SK-N-SH treated with all-trans-retinoic acid at 6 μM for 48 hours (cell line): ENCODE measurements at places on chromosomes 3 and 15.
A peak's percentile ranks its signal among the peaks of the same experiment; 100 is the strongest.

DNA sequence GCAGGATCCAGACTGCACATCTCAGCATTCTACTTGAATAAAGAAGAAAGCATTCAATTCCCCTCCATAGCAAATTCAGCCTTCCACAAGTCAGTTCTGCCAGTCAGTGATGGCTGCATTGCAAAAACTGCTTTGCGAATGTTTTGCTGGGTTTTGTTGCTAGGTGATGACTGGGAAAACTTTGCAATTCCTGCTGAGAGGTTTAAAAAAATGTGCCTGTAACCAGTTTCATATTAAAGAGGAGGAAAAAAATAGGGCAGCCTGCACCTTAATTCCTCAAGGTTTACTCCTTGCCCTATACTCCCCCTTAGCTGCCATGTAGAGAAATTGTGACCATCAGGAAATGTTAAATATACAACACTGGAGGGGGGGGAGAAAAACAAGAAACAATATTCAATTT, 225.6 kb upstream of the ATP11B start:
- ATAC-seq = no peak

- ATAC-seq = no peak
Observed at GRCh38 chr3:112000367-112000771, 1.6 kb downstream of the TAGLN3 start.

DNA sequence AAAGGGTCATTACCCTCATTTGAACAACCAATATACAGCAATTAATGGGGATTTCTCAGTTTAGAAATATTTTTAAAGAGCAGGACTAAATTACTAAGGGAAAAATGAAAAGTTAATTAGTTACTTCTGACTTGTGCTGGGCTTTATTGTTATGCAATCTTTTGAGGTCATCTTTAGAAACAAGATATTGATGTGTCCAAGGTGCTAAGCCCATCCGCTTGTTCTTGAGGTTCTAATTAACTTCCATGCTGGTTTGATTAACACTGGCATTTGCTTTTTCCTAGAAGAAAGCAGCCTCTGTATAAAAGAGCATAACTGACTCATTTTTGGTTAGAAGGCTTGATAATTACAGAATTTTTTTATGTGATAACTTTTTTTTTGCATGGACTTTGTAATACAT, 256.5 kb upstream of the AGTR1 start:
- ATAC-seq = no peak

DNA sequence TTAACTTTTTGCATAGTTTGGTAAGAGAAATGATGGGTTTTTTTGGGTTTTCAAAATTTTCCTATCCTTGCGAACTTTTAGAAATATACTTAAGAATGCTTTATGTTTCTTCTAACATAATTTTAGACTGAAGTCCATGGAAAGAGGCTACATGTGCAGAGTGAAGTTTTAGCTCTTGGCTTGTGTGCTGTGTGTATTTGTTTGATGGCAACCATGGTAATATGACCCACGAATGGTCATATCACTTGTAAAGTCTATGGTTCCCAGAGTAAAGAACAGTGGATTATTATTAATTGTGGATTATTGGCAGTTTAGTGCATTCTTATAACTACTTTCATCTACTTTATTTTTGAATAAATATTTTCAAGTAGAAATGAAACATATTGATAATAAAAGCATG, 124.0 kb upstream of the GOLGA6L4 start:
- peak; percentile 70 for ATAC-seq

- no peak for ATAC-seq
Observed at GRCh38 chr15:80323285-80323684, 71.3 kb upstream of the CTXND1 start.

GRCh38 chr3:56851966-56852884, 50.5 kb upstream of the ARHGEF3 start:
- ATAC-seq = peak; percentile 34; the same call in 2 of the 3 replicates

- no peak for ATAC-seq
Observed at GRCh38 chr3:124268355-124268754, 276.4 kb upstream of the ROPN1 start.

GRCh38 chr15:65195548-65195923, 10.4 kb upstream of the CLPX start:
- ATAC-seq = no peak

DNA sequence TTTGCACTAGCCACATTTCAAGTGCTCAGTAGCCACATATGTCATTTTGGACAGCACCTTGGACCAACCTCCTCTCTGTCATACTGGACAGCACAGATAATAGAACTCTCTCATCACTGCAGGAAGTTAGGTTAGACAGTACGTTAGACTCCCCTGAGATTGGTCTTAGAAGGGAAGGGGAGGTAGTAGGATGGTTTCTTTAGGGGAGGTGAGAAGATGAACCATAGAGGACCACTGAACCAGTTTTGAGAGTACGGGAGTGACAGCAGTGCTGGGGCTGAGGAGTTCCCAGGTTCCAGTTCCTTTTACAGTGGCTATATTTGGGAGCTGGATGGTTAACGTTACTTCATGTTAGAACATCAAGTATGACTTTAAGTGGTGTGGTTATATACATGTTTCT, 7.8 kb downstream of the LRCH3 start:
- peak; percentile 53 for ATAC-seq

DNA sequence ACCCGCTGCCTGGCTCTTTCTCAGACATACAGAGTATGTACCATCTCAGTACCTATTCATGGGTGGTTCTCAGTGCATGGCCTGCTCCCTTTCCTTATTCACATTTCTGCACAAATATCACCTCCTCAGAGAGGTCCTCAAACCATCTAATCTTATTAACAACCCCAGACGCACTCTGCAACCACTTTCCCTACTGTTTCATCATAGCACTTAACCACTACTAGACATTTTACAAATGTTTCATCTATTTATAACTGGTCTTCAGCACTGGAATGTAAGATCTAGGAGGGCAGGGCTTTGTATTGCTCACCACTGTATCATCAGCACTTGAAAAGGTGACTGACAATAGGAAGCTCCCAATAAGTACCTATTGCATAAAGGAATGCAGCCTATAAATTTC, 45.1 kb downstream of the TNIK start:
- 0 out of 3 replicates have a peak, but pooled peaks have one; percentile 7 for ATAC-seq

DNA sequence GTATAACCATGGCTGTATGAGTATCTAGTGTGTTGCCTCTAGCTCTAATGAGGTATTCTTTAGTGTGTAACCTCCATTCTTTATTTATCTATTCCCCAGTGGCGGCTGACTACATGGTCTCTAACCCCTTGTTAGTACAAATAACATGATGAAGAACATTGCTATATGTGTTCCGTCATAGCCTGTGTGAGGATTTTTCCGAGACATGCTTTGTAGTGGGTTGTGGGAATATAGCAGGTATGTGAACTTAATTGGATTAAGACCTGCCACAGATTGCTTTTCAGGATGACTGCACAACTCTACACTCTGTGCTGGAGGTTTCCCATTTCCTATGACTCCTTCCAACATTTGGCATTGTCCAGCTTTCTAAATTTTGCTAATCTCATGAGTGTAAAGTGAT, 563.4 kb downstream of the ROBO1 start:
- no peak for ATAC-seq

GRCh38 chr3:58293516-58293915, 12.5 kb upstream of the RPP14 start:
- no peak for ATAC-seq

- no peak for ATAC-seq
Observed at GRCh38 chr3:13598926-13599886, 50.3 kb downstream of the FBLN2 start.

DNA sequence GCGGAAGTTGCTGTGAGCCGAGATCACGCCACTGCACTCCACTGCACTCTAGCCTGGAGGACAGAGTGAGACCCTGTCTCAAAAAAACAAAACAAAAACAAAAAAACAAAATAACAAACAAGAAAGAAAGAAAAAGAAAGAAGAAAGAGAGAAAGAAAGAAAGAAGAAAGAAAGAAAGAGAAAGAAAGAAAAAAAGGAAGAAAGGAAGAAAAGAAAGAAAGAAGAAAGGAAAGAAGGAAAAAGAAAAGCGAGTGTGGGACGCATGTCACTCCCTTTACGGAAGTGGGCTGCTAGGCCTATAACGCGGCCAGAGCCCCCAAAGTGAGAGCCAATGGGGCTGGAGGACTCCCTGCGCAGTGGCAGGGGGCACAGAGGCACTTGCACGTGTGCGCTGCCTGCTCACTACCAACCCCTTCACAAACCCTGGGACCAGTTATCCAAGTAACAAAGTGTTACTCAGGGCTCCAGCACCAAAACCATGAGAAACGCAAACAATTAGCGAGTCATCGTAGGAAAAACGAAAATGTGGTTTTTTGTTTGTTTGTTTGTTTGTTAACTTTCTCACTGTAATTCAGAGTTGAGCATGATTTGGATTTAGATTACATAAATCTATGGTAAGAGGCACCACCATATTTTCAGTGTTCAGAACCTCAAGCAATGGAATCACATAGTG, 40.8 kb upstream of the ATP1B3 start:
- no peak for ATAC-seq

GRCh38 chr3:73030073-73030597, 31.3 kb upstream of the EBLN2 start:
- no peak for ATAC-seq

GRCh38 chr15:46938169-46938568, 779.1 kb upstream of the SEMA6D start:
- no peak for ATAC-seq

- ATAC-seq = no peak
Observed at GRCh38 chr15:55770261-55770660, 27.3 kb upstream of the PRTG start.
